Stimulated activated CD8-positive, alpha-beta memory T cell treated with anti-CD3 and anti-CD28 coated beads, Interleukin-2, amount 100 ng/mL, for 48 hours (primary cell): ENCODE measurements at places on chromosomes 1 and 21.

GRCh38 chr21:29523646-29524045, 224.9 kb downstream of the BACH1 start:
- DNase-seq, result no peak

DNA sequence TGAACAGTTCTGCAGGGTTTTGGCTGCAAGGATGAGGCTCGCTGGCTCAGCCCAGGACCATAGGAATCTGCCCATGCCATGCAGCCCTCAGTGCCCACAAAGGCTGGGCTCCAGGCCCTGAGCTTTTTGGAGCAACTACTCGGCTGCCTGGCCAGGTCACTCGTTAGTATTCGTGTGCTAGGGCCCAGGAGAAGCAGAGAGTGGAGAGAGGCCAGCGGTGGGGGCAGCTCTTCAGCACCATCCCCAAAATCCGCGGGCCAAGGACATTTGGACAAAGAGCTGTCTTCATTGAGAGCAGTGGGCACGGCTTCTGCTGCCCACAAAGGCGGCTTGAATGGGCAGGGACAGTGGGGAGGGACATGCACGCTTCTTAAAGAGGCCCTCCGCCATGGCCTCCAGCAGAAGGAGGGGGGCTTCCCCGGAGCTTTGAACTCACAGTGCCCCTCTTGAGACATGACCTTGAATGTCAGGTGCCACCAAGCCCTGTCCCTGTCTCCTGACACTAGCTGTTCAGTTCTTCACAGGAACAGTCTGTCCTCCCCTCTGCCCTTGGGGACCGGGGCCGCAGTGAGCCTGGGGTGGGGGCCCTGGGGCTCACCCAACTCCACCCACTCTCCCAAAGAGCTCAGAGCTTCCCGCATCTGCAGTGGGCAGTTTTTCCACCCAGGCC, 106.1 kb upstream of the ARHGEF16 start:
- DNase-seq, result no peak

DNA sequence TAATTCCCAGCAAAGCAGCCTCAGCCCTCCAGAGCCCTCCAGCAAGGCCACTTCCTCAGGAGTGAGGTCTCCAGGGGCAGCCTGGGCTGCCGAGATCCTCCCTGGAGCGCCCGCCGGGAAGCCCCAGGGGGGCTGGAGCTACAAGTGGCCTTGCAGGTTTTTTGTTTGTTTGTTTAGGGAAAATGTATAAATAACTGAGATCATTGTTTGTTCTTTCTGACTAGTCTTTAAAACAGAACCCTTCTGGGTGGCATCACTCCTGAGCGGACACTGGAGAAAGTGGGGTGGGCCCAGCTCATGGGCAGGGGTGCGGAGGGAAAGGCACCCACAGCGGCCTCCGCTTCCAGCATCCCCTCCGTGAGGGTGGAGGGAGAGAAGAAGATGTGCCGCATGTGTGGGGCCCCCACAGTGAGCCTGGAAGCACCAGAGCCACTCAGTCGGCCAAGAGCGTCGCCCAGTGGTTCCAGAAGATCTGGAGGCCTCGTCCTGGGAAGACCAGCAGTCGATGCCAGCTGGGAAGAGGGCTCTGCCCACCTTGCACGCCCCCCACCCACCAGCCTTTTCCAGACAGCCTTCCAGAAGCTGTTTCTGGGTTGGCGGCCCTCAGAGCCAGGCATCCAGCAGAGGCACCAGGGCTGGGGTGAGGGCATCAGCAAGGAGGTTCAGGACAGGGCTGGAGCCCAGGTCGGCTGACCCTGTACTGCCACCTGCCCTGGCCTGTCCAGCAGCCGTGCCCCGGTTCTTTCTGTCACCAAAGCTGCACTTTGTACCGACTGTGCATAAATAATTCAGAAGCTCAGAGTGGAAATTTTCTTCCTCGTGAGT, 34.6 kb downstream of the TFF3 start:
- DNase-seq, result no peak

- no peak for DNase-seq
These were observed 7.7 kb upstream of the LMNA start for GRCh38 chr1:156106624-156107488.

DNA sequence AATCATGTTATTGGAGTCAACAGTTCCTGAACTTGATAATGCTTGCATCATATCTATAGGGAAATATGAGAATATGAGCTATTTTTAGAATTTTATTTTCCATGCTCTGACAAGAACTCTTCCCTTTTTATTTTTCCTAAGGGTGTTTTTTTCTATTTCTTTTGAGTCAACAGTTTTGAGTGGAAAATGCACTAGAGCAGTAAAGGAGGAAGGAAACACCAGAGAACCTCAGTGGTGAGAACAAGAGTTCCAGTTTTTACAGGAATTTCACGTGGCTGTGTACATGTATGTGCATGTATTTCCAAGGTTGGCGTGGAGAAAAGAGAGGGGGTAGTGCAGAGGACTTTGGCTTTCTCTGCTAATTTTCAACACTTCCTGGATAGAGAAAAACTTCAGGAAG, 63.6 kb upstream of the TNFSF18 start:
- no peak for DNase-seq

DNA sequence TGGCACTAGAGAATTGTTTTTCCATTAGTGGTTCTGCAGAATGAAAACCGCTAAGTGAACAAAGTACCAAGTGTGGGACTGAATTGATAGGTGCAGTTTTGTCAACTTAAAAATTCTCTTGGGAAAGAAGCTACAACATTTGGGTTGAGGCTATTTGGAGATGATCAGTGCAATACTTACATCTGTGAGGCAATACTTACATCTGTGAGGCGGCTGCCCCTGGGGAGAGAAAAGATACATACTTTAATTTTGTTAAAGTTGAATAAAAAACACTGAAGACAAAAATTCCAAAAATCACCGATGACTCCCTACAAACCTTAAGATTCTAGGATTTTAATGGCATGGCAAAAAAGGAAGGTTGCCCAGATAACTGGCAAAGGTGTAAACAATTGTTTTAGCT, 1.7 kb downstream of the CFAP410 start:
- no peak for DNase-seq
